Activated T-helper 9 cell treated with anti-CD3 and anti-CD28 coated beads, Interleukin-2, amount 50 U/mL, for 16 hours (primary cell): ENCODE measurements at places on chromosomes 7 and 10.

DNA sequence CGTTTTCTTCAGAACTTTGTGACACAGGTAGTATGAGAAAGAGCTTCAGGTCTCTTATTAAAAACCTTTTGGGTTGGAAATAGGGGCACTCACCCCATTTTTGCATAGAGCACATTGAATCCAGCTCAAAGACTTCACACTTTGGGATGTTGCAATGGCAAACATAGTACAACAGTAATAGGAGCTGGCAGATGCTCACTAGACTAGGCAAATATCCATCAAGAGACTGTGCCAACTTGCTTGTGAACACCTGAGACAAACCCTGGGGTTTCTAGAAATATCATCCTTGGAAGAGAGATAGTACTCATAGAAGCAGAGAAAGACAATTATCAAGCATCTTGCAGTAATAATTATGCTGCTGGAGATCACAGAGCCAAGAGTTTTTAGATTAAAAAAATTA lies 280.0 kb downstream of the CACNA2D1 start:
- no peak for DNase-seq

DNA sequence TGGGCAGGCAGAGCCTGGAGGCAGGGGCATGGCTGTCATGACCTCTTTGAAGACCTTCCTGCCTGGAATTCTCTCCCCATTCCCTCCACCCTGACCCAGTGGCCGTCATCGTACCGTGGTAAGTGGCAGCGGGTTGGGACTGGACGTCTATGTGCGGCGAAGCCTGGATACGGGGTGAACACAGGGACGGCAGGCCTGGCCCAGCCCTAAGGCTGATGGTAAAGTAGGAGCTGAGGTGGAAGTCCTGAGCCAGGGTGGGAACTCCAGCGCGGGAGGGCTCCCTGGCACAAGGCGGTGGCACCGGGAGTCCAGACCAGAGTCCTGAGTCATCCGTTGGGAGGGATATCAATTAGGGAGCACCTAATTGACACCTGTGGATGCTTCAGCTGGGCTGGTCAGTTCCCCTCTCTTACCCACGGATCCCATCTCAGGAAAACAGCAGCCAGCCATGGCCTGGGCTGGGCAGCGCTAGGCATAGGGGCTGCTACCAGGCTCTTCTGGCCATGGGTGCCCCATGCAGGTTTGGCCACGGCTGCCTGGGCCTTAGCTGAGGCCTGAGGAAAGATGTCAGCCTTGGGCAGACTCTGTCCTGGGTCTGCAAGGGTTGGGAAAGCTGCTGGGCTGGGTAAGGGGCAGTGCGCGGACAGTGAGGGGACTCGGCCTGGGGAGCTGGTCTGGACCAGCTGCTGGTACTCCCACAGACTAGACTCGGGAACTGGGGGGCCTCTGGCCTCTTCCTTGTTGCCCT lies 3.3 kb downstream of the PPIF start:
- no peak for DNase-seq

GRCh38 chr10:6044060-6044459 lies 18.1 kb downstream of the IL2RA start:
- DNase-seq = no peak

GRCh38 chr10:73857446-73857845 lies 16.9 kb downstream of the CAMK2G start:
- DNase-seq = peak; percentile 33

DNA sequence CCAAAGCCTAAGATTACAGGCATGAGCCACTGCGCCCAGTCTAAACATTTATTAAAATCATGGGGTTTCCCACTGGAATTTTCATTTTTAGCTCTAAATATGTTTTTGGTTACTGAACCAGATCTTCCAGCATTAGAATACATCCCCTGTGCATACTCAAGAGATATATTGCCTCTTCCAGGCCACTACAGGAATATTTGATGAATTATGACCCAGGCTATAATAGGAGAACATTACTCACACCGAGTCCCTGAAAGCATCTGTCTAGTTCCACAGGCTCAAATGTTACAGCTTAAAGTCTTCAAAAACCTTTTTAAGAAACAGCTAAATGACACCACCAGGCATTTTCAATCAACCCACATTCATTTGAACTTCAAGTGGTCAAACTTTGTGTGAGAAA lies 50.4 kb upstream of the GRM8 start:
- DNase-seq = no peak

- DNase-seq = no peak
These were observed 5.3 kb upstream of the IL2RA start for GRCh38 chr10:6067457-6067856.
